ENCODE measurements at places on chromosomes 7 and 10.

- DNase-seq: no peak
Observed at GRCh38 chr7:133056370-133057238, 25.3 kb downstream of the CHCHD3 start.

GRCh38 chr10:110808615-110809014 is 63.1 kb upstream of the PDCD4 start:
- DNase-seq: no peak

- DNase-seq: peak; percentile 82
Observed at GRCh38 chr7:98163704-98164494, 47.3 kb upstream of the BHLHA15 start.

- DNase-seq: peak; percentile 55
Observed at GRCh38 chr7:31948029-31948428, 122.2 kb downstream of the PDE1C start.

DNA sequence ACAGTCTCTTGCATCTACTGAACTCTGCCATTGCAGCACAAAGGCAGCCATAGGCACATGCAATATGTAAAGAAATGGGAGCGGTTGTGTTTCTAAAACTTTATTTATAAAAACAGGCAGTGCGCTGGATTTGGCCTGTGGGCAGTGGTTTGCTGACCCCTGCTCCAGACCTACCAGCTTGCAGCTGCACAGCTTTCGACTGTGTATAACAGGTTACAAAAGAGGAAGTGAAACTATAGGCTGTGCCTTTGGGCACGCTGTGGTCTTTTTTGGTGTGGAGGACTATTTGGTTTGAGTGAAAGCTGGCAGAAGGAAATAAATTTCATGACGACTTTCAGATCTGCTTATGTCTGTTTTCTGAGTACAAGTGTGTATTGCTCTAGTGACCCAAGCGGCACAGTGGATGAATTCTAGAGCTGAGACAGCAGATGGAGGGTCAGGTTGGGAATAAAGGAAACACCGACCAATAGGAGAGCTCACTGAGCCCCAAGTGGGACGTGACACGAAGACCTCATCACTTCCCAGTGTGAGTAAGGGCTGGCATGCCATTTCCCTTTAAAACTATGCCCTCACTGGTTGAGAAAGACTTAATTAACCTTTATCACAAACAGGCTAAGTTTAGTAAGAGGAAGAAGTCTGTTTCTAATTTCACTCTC is 152.7 kb downstream of the ANK3 start:
- DNase-seq: no peak

GRCh38 chr10:18312374-18313139 is 172.3 kb downstream of the CACNB2 start:
- peak; percentile 19 for DNase-seq

GRCh38 chr10:56240471-56240870 is 120.6 kb downstream of the ZWINT start:
- DNase-seq: no peak

GRCh38 chr7:73599151-73599882 is 20.9 kb upstream of the TBL2 start:
- no peak for DNase-seq

GRCh38 chr7:124457841-124458240 is 307.8 kb downstream of the GPR37 start:
- no peak for DNase-seq

DNA sequence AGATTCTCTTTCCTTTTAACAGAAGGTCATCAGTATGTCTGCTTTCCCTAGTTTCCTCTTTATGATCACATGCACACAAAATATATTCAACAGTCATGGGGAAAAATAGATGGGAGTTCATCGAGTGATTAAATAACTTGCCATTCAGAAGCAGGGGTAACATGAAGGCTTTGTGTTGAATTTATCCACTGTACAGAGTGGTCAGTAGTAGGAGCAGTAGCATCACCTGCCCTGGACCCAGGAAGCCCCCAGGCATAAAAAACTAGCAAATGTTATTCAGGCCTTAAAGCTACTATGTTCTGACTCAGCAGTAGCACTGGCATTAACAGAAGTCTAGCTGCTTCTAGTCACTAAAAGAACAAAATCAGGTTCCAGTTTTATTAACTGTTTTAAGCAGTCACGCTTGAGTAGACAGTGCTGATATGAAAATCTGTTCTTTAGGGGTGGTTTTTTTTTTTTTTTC is 31.4 kb upstream of the FAM133B start:
- no peak for DNase-seq

DNA sequence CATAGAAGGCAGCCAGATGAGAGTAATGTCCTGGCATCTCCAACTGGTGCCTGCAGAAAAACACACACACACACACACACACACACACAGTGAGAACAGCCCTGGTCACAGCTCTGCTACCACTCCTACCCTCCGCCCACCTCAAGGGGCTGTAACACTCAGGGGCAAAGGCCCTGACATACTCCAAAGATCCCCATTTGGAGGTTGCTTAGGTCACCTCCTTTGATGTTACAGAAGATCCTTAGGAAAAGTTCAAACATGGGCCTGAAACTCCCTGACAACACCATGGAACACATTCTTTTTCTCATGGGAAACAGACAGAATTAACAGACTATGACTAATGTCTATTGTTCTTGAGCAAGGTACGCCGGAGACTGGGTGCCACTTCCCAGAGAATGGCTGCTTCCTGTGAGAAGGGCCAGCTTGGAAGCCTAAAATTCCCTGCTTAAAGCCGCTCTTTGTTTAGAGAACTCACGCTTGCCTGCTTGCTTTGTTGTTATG is 27.7 kb downstream of the DENND11 start:
- DNase-seq: no peak

Data from Caki2 (cell line).